Mammary epithelial cell (primary cell): ENCODE measurements at places on chromosomes 2 and 18.

GRCh38 chr2:192267484-192267883 lies 72.8 kb upstream of the TMEFF2 start:
- DNase-seq: peak; percentile 68

DNA sequence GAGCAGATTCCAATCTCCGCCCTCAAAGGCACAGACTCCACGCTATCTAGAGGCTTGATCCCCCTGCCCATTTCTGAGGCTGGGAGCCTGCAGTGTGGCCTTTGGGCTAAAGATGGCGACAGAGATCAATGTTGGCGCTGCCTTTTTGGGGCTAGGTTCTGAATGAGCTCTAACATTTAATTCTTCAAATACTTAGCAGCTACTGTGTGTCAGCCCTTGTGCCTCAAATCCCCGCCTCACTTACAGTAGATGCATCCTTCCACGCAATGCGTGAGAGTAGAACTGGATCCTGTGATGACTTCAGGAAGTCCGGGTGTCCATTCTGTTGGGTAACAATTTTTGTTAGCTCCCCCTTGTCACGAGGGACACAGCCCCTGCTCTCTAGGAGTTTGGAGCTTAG lies 12.4 kb downstream of the IL1F10 start:
- DNase-seq: peak; percentile 47

DNA sequence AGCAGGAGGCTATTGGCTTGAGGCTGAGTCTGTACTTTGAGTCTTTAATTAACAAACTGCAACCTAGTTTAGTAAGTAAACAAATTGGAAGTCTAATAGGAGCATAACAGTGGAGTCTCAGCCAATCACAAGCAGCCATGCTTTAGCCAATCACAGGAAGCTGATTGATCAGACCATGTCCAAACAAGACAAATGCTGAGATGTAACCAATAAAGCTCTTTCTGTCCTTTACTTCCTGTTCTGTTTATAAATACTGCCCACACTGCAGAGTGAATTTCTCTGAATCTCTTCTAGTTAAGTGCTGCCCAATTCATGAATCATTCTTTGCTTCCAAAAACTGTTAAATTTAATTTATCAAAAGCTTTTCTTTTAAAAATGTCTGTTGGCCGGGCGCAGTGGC lies 146.6 kb upstream of the DLX2 start:
- peak; percentile 76 for DNase-seq

GRCh38 chr18:48832938-48833700 lies 117.6 kb downstream of the SMAD7 start:
- DNase-seq: peak; percentile 93

DNA sequence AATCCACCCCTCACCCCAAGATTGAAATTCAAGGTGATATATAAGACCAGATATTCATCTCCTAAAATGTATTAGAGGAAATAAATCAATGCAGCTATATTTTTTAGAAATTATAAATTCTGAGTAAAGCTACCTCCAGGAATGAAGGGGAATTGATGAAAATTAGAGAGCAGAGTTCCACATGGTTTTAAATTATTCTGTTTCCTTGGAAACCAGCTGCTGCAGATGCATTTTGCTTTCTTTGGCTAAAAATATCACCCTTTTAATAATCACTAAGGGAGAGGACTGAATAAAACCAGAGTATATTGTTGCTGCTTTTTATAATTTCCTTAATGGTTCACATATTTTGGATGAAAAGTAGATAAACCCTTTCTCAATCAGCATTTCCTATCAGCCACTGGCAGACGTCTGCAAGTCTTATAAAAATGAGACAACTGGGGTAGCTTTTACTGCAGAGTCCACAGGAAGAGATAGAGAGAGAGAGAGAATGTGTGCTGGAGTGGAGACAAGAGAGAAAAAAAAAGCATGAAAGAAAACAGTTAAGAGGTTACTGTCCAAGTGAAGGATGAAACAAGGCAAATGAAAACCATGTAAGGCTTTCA lies 2.0 kb downstream of the CSRNP3 start:
- no peak for DNase-seq

GRCh38 chr18:24095976-24096375 lies 42.9 kb upstream of the CABYR start:
- DNase-seq: no peak
